Activated T-helper 1 cell treated with anti-CD3 and anti-CD28 coated beads, Interleukin-12 subunit alpha, Interleukin-12 subunit beta, Interleukin-2, Interleukin-4 antibody, amounts not matched to agents 30 ng/mL and 10 ng/mL and 1 ng/mL, durations not matched to agents 14 hours and 24 hours and 36 hours (primary cell): ENCODE measurements at places on chromosomes 12 and 14. TPM values are rescaled to one million over a fixed set of nuclear protein-coding genes. Genes with fewer than 3 reads are reported as not detected.
A peak's percentile ranks its signal among the peaks of the same experiment; 100 is the strongest.

DNA sequence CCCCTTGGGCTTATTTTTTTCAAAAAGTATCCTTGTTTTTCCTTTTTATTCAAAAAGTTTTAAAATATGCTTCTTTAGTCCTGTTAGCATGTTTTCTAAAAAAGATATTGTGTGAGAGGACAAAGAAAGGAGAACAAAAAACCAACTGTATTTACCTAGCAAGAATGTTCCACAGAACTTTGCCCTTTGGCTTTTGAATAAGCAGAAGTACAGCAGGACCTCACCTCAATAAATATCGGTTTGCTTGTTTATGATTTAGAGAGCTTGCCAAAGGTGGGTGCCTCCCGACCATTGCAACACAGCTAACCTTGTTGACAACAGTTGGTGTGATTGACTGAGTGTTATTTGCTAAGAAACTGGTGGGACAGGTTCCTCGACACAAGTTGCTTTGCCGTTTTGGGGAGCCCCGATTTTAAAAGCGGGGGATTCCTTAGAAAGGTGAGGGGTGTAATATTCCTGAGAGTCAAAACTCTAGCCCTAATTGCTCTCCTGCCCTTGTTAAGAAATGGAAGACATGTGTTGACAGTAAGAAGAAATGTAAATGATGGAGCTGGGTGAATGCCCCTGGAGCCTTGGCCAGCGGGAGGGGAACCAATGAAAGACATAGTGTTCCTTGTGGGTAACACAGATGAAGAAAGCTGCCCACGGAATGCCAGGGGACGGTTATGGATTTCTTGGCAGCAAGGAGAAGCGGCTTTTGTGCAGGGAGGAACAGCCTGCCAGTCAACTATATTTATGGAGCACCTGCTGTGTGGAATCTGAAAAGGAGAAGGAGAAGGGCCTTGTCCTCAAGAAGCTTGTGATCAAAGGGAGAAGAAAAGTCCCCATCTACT, 13.7 kb downstream of the MYBPC1 start:
- H3K4me3 ChIP-seq, result no peak overlapping the region
- H3K36me3 ChIP-seq, result no peaks in the 10 kb centered on the region
- DNase-seq, result no peak
- no peak overlapping the region for H3K27ac ChIP-seq
- no peaks in the 10 kb centered on the region for H3K27me3 ChIP-seq
- H3K4me1 ChIP-seq, result no peaks in the 10 kb centered on the region

- peaks cover 9% of the 10 kb centered on the region for H3K27me3 ChIP-seq
- H3K27ac ChIP-seq, result no peak overlapping the region
- no peaks in the 10 kb centered on the region for H3K4me1 ChIP-seq
- H3K4me3 ChIP-seq, result no peak overlapping the region
- no peak for DNase-seq
- H3K36me3 ChIP-seq, result no peaks in the 10 kb centered on the region
Observed at GRCh38 chr12:62912644-62913043, 22.3 kb downstream of the PPM1H start.

SPIC gene
- not detected in 2 replicates for total RNA-seq

GRCh38 chr12:100778967-100779590, 15.5 kb upstream of the ANO4 start:
- no peak overlapping the region for H3K4me3 ChIP-seq
- H3K27me3 ChIP-seq, result no peaks in the 10 kb centered on the region
- H3K4me1 ChIP-seq, result no peaks in the 10 kb centered on the region
- no peak for DNase-seq

- H3K4me1 ChIP-seq, result no peaks in the 10 kb centered on the region
- DNase-seq, result no peak
- no peak overlapping the region for H3K4me3 ChIP-seq
- H3K27me3 ChIP-seq, result peaks cover 12% of the 10 kb centered on the region
- H3K27ac ChIP-seq, result no peak overlapping the region
Observed at GRCh38 chr14:88137327-88137726, 132.4 kb downstream of the GPR65 start.

DNA sequence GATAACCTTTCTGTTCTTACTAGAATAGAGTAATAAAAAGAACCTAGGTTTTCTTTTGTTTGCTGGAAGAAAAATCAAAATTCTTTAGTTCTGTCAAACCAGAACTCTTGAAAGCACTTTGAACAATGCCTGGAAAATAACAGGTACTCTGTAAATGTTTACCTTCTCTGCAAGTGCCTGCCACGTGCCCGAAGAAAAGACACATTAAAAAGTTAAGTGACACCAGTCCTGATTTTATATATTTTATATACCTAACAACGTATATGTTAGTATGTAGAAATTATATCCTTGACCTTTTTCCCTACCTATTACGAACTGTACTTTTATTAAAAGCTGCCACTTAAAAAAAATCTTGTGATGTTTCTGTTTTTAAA, 976 bp downstream of the THAP2 start:
- DNase-seq, result no peak
- H3K4me3 ChIP-seq, result peak overlapping the region; percentile 97
- H3K36me3 ChIP-seq, result peaks cover 25% of the 10 kb centered on the region
- peaks cover 33% of the 10 kb centered on the region for H3K4me1 ChIP-seq
